ENCODE measurements at places on chromosomes 1 and 21. TPM values are rescaled to one million over a fixed set of nuclear protein-coding genes. Genes with fewer than 3 reads are reported as not detected.
A peak's percentile ranks its signal among the peaks of the same experiment; 100 is the strongest.

The CCDC24 gene
- total RNA-seq: 1.3 TPM

DNA sequence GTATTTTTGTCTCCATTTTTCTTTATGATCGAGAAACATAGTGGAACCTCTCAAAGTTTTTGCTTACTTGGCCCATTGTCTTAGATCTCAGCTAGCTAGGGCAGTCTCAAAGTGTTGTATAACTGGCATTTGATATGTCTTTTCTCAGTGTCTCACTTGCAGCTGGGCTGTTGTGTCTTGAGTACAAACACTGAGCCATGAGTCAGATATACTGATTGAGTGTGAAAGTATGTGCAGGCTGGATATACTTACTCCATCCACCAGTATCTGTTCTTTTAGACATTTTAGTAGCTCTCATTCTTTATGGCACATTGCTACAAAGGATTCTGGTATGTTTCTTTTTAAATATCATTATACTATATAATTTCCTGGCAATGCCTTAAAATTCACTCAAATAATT, 14.3 kb upstream of the GPR52 start:
- no peak for DNase-seq

- no peak for DNase-seq
Measured at GRCh38 chr1:7938070-7938469, 2.6 kb downstream of the TNFRSF9 start.

DNA sequence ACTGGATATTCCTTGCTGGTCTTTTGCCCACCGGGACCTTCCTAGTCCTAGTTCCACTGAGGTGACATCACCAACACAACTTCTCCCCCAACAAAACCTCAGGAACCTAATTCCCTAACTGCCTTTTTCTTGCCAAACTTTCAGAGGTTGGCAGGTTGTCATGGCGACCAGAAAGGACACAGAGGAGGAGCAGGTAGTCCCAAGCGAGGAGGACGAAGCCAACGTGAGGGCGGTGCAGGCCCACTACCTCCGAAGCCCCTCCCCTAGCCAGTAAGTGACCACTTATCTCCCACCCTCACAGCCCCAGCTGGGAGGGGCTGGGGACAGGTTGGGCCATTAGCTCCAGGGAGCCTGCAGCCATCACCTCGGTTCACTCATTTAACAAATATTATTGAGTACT, 815 bp downstream of the STYXL2 start:
- peak; percentile 18 for DNase-seq

The WNT2B gene
- total RNA-seq: 2.4 TPM

DNA sequence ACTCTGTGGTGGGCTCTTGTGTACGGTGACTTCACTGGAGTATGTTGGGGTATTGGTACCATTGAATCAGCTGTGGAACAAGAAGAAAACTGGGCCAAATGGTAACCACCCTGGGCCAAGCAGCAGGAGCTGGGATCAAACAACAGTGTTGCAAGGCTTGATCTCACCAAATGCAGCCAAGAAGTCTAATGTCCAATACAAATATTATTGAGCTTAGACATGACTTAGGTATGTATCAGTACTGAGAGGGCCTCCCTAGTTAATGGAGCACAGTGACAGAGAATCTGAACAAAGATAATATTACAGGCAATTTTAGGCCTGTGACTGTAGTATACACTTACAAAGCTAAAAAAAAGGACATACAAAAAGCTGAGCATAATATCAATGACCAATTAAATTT, 604.8 kb downstream of the PLA2G4A start:
- DNase-seq: no peak

The HOOK1 gene
- total RNA-seq: 3.1 TPM

DNA sequence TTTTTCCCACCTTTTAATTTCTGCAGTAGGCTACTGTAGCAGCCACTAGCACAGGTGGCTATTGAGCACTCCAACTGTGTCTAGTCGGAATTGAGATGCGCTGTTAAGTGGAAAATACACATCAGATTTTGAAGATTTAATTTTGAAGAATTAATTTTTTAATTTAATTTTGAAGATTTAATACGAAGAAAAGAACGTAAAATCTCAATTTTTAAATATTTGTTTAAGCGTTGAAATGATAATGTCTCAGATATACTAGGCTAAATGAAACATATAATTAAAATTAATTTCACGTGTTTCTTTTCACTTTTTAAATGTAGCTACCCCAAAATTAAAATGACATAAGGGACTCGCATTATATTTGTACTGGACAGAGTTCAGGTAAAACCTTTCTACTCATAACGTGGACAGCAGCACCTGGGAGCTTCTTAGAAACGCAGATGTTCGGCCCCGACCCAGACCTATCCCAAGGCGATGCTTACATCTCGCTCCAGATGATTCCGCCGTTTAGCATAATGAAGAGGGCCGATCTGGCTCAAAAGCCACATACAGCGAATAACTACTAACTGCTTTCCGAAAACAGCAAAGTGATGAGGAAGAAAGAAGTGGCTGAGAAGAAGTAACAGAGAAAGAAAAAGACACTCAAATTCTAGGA, 717 bp downstream of the CRYZL1 start:
- DNase-seq: no peak

The TAF5L gene
- total RNA-seq: 10.7 TPM

The CCSAP gene
- 2.5 TPM for total RNA-seq

- DNase-seq: no peak
Measured at GRCh38 chr1:221913351-221913892, 171.5 kb upstream of the DUSP10 start.

- no peak for DNase-seq
Measured at GRCh38 chr1:235455097-235455496, 49.2 kb downstream of the B3GALNT2 start.

DNA sequence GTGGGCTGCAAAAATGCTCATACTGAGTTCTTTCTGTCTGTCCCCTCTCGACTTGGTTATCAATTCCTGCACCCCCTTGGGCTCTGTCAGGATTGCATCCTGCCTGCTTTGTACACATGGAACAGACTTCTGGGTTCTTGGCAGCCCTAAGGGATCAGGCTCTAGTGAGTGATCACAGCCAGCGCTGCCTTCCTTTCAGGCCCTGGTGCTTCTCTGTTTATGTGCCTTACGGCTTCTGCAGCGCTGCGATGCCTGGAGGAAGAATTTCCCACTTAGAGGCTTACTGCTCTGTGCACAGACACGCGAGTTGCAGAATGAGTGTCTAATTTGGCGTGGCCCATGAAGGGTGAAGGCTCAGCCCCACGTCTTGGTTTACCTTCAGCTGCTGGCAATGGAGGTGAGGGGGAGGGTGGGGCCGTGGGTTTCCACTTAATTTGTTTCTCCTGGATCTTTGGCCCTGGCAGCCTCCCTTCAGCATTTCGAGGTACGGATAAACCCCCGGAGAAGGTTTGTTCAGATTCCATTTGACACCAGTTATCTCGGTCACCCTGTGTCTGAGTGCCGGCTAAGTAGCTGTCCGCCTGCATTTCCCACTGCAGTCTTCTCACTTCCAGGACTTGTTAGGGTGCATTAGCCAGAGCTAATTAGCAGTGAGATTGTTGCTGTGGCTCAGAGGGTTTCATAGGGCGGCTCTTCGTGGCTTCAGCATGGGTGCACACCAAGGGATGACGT, 227.3 kb downstream of the DYRK1A start:
- no peak for DNase-seq

DNA sequence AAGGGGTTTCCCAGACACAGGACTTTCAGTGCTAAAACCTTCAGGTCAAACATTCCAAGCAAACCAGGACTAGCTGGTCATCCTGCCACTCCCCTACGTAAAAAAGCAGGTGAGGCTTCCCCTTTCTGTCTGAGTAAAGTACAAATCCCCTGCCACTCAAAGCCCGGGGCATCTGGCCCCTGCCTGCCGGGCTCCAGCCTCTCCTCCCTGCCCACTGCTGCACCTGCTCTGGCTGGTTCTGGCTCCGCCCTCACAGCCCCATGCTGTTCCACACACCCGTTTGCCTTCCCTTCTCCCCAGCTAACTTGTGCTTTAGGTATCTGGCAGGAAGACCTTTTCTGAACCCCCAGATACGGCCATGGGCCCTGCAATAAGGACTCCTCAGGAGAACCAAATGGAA, 23.3 kb upstream of the S100A7 start:
- no peak for DNase-seq

The LRIG2 gene
- 7.9 TPM for total RNA-seq
